Activated T-cell treated with anti-CD3 and anti-CD28 coated beads for 48 hours (primary cell): ENCODE measurements at places on chromosomes 5 and 9.

- DNase-seq: no peak
Measured at GRCh38 chr5:149636191-149636860, 55.0 kb downstream of the ARHGEF37 start.

- no peak for DNase-seq
Measured at GRCh38 chr5:31463351-31463750, 68.5 kb downstream of the DROSHA start.

DNA sequence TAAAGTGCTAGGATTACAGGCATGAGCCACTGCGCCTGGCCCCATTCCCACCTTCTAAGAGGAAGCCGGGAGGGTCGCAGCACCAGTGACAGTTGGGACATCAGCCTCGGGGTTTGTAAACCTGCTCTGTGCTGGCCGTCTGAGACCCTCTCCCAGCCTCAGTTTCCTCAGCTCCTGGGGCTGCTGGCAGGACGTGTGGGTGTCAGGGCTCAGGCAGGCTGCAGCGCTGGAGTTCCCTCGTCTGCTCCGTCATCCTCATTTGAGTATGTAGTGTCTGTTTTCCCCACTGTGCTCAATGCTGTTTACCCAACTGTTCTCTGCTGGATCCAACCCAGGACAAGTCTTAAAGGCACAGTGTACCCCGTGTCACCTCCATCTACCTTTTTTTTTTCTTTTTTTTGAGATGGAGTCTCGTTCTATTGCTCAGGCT, 2.0 kb upstream of the NINJ1 start:
- no peak for DNase-seq

DNA sequence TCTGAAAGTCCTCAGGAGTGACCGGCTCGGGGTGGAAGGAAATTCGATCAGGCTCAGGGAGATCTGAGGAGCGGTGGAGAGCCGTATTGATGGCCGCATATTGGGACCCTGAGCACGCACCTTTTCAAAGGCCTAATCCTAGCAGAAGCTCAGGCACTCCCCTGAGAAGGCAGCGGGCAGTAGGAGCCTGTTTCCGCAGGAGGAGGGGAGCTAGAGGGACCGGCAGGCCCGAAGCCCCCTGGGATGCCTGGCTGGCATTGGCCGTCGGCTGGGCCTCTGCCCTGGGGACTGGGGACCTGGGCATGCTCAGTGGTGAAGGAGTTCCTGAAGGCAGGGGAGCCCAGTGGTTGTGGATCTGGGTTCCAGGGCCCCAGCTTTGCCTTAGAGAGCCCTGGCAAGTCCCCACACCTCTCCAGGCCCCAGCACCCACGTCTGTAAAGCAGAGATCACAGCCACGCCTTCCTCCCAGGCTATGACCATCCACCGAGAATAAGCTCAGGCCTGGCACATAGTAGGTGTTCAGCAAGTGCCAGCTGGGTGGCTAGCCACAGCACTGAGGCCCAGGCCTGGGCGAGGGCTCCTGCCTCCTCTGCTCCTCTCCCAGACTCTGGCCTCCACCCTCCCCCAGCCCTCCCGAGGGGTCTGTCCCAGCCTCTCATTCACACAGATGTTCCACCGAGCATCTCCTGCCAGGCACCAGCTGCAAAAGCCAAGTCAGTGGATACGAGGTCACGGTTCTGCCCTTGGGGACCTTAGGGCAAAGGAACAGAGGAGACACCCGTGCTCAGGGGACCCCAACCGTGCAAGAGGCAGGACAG, 17.2 kb upstream of the QRFP start:
- DNase-seq: no peak

- DNase-seq: no peak
Measured at GRCh38 chr5:39214912-39215709, 4.3 kb downstream of the FYB1 start.

DNA sequence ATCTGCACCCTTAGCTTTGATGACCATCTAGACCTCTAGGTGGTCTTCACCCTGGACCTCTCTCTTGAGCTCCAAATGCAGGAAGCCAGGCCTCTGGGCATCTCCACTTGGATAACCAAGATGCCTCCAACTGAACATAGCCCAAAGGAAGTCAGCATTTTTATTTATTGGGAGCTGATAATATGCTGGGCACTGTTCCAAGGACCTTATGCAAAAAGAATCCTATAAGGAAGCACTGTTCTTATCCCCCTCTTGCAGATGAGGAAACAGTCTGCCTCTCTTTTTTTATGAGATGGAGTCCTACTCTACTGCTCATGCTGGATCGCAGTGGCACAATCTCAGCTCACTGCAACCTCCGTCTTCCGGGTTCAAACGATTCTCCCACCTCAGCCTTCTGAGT, 219.9 kb downstream of the CDK5RAP2 start:
- DNase-seq: no peak

- no peak for DNase-seq
Measured at GRCh38 chr5:83029-83428, 8.9 kb upstream of the PLEKHG4B start.

- no peak for DNase-seq
Measured at GRCh38 chr5:167905919-167906853, 385.3 kb upstream of the WWC1 start.

- DNase-seq: no peak
Measured at GRCh38 chr5:82885627-82886389, 191.4 kb downstream of the TMEM167A start.

DNA sequence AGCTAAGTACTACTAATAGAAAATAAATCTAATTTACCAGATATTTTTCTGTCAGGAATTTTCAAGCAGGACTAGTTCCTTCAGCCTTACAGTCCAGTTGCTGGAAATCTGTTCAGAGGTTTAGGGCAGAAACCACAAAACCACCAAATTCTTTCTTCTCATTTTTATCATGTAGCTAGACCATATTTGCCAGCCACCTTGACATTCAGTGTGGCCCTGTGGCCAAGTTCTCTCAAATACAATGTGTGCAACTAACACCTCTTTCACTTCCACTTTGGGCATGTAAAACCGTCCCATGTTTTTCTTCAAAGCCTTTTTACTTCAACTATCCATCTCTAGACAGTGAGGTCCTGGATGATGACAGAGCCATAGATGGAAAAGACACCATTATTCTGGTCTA, 1133.2 kb upstream of the CDH18 start:
- no peak for DNase-seq

- DNase-seq: no peak
Measured at GRCh38 chr9:3032898-3033297, 189.0 kb upstream of the PUM3 start.

GRCh38 chr9:36337002-36337401, 63.1 kb downstream of the RNF38 start:
- DNase-seq: no peak

DNA sequence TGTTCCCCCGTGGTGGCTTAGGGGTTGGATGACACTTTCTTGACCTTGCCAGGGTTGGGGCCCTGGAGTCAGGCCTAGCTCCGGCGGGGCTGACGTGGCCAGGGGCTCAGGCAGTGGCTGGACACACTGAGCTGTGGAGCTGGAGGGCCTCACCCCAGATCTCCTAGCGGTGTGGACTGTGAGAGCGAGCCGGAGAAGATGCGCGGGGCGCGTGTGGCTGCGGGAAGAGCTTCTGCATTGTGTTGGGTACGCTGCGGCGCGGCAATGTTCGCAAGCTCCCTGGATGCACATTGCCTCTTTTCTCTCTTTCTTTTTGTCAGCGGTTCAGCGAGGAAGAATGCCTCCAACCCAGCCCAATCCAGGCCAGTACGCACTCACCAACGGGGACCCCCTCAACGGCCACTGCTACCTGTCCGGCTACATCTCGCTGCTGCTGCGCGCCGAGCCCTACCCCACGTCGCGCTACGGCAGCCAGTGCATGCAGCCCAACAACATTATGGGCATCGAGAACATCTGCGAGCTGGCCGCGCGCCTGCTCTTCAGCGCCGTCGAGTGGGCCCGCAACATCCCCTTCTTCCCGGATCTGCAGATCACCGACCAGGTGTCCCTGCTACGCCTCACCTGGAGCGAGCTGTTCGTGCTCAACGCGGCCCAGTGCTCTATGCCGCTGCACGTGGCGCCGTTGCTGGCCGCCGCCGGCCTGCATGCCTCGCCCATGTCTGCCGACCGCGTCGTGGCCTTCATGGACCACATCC, 4.8 kb downstream of the NR2F1 start:
- no peak for DNase-seq

DNA sequence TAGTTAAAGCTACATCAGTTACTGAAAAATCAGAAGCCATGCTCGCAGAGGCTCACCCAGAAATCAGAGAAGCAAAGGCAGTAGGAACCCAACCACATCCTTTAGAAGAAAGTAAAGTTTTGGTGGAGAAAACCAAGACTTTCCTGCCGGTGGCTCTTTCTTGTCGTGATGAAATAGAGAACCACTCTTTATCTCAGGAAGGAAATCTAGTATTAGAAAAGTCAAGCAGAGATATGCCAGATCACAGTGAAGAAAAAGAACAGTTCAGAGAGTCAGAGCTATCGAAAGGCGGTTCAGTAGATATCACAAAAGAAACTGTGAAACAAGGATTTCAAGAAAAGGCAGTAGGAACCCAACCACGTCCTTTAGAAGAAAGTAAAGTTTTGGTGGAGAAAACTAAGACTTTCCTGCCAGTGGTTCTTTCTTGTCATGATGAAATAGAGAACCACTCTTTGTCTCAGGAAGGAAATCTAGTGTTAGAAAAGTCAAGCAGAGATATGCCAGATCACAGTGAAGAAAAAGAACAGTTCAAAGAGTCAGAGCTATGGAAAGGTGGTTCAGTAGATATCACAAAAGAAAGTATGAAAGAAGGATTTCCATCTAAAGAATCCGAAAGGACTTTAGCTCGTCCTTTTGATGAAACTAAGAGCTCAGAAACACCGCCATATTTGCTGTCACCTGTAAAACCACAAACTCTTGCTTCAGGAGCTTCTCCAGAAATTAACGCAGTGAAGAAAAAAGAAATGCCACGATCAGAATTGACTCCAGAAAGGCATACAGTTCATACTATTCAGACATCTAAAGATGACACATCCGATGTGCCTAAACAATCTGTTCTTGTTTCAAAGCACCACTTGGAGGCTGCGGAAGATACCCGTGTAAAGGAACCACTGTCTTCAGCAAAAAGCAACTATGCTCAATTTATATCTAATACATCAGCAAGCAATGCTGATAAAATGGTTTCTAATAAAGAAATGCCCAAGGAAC, 47.2 kb downstream of the CMYA5 start:
- no peak for DNase-seq

- DNase-seq: no peak
Measured at GRCh38 chr9:117224695-117225094, 190.2 kb downstream of the ASTN2 start.

DNA sequence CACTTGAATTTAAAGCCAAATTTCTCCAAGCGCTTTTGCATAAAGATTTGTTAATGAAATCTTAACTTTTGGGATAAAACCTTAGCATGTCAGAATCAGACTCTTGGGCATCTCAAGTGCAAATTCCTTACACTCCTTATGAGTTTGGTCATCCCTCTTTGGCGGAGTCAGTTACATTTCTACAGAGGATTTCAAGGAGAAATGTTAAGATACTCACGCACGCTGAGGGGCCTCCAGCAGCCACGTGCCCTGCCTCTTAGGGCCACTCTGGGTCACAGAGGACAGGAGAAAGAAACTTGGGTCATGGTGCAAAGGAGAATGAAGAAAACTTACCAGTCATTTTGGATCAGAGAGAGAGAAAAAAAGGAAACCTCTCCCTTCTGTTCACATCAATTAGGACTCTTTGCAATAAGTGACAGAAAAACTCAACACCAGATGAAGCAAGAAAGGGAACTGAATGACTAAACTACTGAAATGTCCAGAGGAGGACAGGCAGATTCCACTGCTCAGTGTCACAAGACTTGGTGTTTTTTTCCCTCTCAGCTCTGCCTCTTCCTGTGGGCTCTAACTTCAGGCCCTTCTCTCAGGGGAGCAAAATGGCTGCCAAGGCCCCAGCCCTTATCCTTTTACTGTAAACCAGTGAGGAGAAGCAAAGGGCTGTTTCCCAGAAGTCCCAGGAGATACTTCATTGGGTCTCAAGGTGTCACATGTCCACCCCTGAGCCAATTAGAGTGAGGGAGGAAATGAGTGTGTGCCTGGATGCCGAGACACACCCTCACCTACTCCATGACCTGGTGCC, 63.3 kb upstream of the NFIL3 start:
- DNase-seq: no peak

DNA sequence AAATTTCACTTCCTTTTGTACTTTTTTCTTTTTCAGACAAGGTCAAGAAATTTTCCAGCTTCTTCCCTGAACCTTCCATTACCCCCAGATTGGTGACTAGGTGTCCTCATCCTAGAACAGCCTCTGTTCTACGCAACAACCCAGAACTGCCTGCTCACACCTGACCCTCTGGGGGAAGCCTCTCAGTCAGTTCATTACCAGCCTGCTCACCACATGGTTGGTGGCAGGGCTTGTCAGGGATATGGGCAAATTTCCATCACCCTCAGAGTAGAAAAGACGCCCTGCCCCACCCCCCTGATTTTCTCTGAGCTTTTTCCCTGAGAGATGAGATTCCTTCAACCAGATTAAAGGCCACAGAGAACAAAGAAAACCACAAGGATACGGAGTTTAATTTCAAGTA, 5.3 kb upstream of the CFAP95 start:
- no peak for DNase-seq

- no peak for DNase-seq
Measured at GRCh38 chr5:43685252-43685950, 82.4 kb downstream of the NNT start.

- DNase-seq: no peak
Measured at GRCh38 chr9:8434621-8435020, 635.0 kb upstream of the DMAC1 start.

DNA sequence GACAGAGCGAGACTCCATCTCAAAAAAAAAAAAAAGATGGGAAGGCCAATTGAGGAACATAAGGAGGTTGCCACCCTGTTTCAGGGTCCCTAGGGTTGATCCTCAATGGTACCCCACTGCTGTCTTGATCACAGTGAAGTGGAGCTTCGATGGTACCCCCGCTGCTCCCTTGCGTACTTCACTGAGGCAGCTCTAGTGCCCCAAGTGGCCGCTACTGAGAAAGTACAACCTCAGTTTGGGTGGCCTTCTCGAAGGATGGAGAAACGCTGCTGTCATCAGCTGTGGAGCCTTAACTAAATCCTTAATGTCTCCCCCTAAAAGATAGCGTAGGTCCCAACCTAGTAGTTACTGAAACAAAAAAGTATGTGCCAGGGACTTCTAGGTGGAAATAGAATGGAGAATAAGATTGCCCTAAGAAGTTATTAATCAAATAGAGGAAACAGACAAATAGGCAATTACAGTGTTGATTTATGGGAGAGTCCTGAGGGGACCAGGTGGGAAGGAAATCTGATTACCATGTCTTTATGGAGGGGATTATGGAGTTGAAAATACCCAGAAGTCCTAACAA, 6.3 kb downstream of the TESK1 start:
- DNase-seq: no peak

DNA sequence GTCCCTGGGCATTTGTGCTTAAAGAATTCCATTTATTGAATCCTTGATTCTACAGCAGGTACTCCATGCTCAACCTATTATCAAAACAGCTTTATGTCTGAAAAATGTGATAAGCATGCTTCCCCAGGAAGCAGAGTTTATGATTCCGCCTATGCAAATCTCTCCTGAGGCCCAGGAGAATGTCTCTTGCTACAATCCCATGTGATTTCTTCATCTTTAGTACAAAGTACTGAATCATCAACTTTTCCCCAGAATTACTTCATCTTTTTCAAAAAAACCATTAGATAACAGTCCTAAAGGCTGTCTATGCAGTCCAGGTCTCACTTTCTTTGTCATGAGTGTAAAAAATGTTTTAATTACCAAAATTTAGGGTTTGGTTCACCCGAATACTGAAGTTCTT, 130.2 kb upstream of the ADAMTSL1 start:
- no peak for DNase-seq
